ENCODE measurements at places on chromosomes 2 and 18.

- DNase-seq = no peak
Measured at GRCh38 chr2:98085649-98086048, 1.3 kb upstream of the VWA3B start.

GRCh38 chr2:98637401-98638147 is 29.2 kb downstream of the UNC50 start:
- DNase-seq = no peak

DNA sequence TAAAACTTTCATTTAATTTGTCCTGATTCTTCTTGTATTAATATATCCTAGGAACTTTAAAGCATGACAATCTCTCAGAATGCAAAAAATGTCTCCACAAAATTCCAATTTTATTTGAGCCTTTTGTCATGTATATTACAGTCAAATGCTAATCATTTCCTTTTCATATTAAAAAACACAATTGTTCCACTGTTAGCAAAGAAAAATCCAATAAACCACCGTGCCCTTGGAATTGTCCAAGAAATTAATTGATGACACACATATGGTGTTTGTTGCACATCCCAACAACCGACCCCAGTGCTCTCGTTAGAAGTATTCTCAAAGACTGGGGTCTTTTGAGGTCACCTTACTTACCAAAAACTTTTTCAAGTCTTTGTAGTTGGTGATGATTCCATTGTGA is 28.1 kb downstream of the GFPT1 start:
- DNase-seq = no peak

GRCh38 chr2:139480161-139480650 is 700.0 kb upstream of the NXPH2 start:
- DNase-seq = no peak

DNA sequence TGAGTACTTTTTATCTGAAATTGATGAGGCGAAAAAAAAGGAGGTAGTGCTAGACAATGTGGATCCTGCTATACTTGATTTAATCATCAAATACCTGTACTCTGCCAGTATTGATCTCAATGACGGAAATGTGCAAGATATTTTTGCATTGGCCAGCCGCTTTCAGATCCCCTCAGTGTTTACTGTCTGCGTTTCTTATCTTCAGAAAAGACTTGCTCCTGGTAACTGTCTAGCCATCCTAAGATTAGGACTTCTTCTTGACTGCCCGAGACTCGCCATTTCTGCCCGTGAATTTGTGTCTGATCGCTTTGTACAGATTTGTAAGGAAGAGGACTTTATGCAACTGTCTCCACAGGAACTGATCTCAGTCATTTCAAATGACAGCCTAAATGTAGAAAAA is 453 bp downstream of the KLHL41 start:
- no peak for DNase-seq

DNA sequence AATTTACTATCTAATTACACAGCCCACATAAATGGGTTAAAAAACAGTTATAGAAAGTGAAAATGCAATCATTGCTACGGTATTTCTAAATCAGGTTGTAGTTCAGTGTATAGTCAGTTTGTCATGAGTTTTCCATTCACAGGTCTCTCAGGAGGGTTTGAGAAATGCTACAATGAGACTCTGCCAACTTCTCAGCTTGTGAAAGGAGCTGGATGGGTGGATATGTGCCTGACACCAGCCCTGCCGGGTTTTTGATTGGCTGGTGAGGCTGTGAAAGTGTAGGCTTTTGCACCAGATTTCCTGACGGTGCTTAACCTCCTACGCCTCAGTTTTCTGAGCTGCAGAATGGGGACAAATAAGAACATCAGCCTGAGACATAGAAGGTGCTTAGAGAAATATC is 102.6 kb upstream of the SMIM21 start:
- DNase-seq = no peak

GRCh38 chr2:76861708-76862107 is 660.5 kb downstream of the LRRTM4 start:
- no peak for DNase-seq

Data from NCI-H1417 (cell line).